Stimulated activated CD4-positive, alpha-beta T cell treated with anti-CD3 and anti-CD28 coated beads, Interleukin-15, amount 100 ng/mL, for 48 hours (primary cell): ENCODE measurements at places on chromosomes 5 and 9.

DNA sequence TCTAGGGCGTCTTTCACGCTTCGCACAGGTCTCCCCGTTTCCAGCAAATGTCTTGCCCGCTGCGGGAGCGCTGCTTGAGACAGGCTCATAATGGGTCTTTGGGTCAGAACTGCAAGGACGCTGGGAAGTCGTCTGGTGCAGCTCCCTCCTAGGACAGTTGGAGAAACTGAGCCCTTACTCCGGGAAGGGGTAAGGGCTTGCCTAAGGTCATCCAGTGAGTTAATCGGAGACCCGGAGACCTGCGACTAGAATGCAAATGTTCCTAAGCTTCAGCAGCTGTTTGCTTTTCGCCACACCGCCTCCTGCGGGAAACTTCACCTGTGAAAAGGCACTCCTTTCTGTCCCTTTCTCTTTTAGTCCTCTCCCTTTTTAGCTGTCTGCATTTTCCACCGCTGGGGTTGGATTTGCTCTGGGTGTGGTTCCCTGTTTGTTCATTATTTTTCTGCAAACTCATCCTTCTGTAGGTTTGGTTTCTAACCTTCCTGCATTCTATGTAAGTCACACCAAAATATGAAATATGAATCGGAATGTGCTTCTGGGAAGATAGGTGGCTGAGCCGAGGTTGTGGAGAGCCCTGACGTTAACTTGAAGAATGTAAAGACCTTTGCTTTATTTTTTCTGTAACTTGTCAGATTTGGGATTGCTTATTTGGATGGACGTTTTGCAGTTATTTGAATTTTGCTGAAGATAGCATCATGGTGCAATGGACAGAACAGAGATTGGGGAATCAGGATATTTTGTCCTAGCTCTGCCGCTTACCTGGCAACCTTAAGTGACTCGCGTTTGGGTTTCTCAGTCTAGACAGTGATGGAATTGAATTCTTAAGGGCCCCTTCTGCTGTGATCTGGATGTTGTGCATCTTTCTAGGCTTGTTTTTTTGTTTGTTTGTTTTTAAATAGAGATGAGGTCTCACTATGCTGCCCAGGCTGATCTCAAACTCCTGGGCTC is 909 bp downstream of the SLC36A1 start:
- DNase-seq: no peak

GRCh38 chr5:42579320-42579719 is 156.1 kb downstream of the GHR start:
- no peak for DNase-seq

DNA sequence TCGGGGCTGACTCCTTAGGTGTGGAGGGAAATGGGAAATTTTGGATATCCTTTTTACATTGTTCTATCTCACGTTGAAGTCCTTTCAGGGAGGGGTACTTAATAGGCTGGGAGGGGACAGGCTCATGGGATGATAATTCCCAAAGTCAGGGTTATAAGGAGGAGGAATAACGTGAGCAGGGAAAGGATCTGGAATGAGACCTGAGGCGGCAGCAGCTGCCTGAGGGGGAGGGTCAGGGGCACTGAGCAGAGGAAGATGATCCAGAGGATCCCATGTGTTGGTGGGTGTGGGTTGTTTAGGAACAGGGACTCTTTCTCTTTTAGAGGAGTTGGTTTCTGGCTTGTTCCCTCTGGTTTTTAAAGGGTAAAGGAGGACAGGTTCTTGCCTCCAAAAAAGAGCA is 18.7 kb downstream of the IFT74 start:
- no peak for DNase-seq

- no peak for DNase-seq
Measured at GRCh38 chr5:5881294-5881693, 458.8 kb downstream of the ICE1 start.

DNA sequence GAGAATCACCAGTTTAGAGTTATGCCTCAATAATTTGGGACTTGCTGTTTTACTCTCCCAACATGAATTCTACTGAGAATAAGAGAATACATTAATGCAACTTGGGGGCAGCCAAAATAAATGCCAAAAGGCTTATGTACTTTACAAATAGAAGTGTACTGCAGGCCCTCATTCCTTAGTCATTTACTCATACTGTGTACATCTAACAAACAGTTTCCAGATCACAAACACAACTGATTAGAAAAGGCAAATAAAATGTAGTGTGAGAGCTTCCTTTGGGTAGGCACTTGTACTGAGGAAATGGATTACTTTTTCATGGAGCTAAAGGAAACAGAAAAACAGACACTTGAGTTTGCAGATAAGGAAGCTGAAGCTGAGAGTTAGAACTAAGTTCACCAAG is 12.6 kb downstream of the ANKDD1B start:
- no peak for DNase-seq

GRCh38 chr5:38533286-38534155 is 22.9 kb downstream of the LIFR start:
- DNase-seq: no peak

GRCh38 chr9:110444911-110445310 is 107.2 kb upstream of the TXNDC8 start:
- DNase-seq: no peak

DNA sequence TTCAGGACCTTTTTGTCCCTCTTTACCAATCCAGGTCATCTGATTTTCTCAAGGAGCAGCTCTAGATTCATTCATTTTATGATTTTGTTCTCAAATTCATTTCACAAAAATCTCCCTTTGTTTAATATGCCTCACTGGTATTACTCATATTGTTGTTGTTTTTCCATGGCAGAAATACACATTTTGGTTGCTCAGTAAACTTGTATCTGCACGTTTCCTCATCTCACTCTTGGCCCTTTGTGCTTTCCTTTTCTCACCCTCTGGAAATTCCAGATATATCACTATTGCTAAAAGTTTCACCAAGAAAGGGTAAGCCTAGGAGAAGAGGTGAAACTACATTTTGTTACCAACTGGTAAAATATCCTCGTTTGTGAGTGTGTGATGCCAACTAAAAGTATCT is 14.8 kb downstream of the ASPN start:
- no peak for DNase-seq
